Caco-2 (cell line): ENCODE measurements at places on chromosomes 5 and 9. TPM values are rescaled to one million over a fixed set of nuclear protein-coding genes. Genes with fewer than 3 reads are reported as not detected.

DNA sequence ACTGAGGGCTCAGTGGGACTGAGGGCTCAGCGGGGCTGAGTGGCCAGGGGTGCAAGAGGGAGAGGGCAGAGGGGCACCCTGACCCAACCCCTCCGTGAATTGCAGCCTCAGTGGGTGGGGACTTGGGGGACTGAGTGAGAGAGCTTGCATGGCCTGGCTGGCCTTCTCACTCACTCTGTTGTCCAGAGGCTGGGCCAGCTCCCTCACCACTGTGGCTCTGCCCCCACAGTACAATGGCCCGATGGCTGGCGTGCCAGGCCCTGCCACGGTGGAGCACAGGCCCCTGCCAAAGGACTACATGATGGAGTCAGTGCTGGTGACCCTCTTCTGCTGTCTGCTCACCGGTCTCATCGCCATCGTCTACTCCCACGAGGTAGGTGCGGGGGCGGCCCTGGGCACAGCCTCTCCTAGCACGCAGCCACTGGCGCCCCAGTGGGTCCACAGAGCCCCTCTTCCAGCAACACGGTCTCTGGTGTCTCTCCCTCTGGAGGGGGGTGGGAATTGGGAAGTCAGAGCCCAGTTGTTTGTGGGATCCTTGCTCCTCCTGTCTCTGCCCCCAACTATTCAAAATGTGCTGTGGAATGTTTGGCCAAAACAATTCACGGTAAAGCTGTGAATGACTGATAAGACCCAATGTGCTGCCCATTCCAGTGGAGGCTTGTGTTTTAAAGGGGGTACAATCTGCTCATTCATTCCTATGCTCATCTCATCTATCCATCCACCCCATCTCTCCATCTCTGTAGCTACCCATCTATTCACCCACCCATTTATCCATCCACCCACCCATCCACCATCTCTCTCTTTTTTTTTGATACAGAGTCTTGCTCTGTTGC, 10.7 kb downstream of the PRRT1B start:
- no peak for DNase-seq

- DNase-seq: peak; percentile 42
Observed at GRCh38 chr9:72129271-72130156, 19.7 kb upstream of the GDA start.

Gene FAM78A
- 0.70 and 0.88 TPM in 2 replicates for total RNA-seq

DNA sequence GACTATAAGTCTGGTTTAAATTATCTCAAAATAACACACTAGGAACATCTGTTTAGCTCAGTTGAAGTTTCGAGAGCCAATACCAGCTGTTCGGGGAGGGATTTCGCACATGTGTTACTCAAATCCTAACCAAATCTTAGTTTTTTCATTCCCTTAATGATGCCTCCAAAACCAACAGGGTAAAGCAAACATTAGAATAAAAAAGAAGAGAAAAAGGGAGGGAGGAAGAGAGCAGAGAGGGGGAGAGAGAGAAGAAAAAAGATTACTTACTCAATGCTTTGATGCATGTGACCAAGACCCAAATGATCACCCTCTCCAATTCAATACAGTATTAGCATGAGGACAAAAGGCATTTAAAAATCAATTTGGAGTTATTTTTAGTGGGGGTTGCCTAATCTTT, 86.0 kb upstream of the NR5A1 start:
- DNase-seq: no peak

DNA sequence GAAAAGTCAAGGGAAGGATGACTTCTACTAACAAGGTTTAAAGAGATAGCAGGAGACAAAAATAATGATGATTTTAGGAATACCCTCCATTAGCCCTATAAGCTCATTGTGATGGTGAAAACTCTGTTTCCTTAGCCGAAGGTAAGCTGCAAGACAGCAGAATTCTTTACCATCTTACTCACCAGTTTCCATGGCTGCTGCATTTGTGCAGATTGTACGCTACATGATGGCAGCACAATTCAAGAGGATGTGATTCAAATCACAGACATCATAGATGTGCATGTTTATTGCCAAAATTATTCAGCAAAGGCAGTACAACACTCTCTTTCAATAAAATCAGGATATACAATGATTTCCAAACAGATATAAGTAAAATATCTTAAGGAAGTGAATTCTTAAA, 175.6 kb downstream of the SPATA31D1 start:
- DNase-seq: no peak

GRCh38 chr5:19169426-19169825, 818.6 kb downstream of the CDH18 start:
- DNase-seq: no peak

DNA sequence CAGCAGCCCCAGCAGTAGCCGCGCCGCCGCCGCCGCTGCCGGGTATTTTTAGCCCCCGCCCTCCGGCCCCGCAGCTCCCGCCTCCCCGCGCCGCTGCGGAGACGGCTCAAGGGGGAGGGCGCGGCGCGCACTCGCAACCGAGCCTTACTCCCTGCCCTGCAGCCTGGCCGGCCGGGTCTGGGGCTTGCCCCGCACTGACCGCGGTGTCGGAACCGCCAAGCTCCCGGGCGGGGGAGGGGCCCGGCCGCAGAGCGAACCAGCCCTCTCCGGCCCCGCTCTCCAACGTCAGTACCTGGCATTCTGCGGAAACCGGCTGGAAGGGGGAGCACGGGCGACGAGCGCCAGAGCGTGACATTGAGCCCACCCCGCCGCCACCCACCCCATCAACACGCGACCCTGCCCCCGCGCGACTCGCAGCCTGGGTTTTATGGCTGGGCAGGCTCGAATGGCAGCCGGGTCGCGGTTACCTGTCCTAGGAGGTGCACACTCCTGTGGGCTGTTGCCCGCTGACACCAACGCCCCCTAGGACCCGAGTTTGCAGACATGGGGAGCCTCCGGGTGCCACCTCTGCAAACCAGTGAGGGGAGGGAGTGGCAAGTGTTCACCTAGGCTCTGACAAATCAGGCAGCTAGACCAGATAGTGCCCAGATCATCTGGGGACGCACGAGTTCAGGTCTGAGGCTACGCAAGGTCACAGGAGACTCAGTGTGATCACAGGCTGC, at the start of gene ACSL6:
Gene ACSL6, minus strand, starts transcription at position 37 of the 722 bp plus-strand sequence. CDS start 105 bp downstream, outside the sequence.
- peak; percentile 47 for DNase-seq

Gene SGCD
- 0.20 and 0.28 TPM in 2 replicates for total RNA-seq

Gene NNT
- total RNA-seq: 42.5 and 44.8 TPM in 2 replicates

Gene GFPT2
- 0.72 and 1.6 TPM in 2 replicates for total RNA-seq

Gene ZFP2
- 0.29 and 0.35 TPM in 2 replicates for total RNA-seq

Gene TMEM171
- 0.86 and 1.2 TPM in 2 replicates for total RNA-seq

- no peak for DNase-seq
Observed at GRCh38 chr9:9412241-9412640, 1200.6 kb downstream of the PTPRD start.

Gene ADAMTSL1
- total RNA-seq: not detected in 2 replicates

DNA sequence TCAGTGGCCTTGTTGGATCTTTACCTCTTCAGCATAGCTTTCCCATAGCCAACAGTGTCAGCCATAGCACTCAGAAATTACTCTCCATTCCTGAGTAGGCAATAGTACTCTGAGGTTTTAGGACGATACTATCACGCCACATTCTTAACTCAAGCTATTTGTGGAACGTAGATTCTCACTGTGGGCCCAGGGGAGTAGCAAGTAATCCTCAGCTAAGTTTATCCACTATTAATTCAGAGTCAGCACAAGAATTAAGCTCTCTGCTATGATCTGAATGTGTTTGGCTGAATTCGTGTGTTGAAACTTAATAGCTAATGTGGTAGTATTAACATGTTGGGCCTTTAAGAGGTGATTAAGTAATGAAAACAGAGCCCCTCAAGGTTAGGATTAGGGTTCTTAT, 858.8 kb upstream of the NUDT12 start:
- DNase-seq: no peak

DNA sequence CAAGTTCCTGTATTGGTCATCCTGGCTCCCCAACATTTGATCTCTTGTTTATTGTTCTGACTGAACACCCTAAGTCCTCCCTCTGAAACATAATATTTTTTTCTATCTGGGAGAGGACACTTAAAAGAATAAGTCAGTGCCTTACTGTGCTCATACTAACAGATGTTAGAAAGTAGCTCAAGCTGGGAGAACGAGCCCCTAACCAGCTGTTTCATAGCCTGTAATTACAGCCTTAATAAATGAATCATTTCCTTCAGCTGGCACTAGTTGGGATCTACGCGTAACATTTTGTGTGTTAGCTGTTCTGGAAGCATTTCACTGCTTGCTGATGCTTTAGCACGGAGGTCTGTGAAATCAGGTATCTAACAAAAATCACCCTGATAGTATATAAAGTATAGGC, 345.9 kb upstream of the RIOK2 start:
- DNase-seq: no peak

Gene TIGD6
- 3.0 and 4.3 TPM in 2 replicates for total RNA-seq

- DNase-seq: no peak
Observed at GRCh38 chr5:14394365-14394764, 187.2 kb upstream of the OTULINL start.

GRCh38 chr9:74025402-74025925, 471.7 kb upstream of the RORB start:
- no peak for DNase-seq

Gene MARCHF3
- total RNA-seq: 0.49 and 0.61 TPM in 2 replicates

Gene BBLN
- 34.2 and 36.5 TPM in 2 replicates for total RNA-seq
